HS-5 (cell line): ENCODE measurements at places on chromosomes 6 and 20.

DNA sequence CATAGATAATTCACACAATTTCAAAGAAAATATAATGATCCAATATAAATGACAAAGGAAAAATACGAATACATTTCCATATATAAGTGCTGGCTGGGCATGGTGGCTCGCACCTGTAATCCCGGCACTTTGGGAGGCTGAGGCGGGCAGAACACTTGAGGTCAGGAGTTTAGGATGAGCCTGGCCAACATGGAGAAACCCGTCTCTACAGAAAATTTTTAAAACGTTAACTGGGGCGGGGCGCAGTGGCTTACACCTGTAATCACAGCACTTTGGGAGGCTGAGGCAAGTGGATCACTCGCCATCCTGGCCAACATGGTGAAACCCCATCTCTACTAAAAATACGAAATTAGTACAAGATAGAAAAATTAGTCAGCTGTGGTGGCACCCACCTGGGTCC lies 14.9 kb upstream of the MAPK13 start:
- DNase-seq: no peak

DNA sequence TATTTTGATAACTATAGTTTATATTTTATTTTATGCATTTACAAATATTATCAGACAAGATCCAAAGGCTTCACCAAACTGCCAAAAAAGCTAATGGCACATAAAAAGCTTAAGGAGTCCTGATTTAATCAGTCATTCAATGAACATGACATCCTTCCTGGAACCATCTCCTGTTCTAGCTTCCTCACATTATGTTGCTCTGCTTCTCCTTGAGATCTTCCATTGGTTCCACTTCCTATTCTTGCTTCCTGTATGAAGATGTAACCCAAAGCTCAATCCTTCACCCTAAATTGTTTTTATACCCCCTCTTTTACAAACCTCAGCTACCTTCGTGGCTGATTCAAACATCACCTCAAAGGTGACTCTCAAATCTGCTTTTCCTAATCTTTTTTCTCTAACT lies 4.5 kb upstream of the BRD2 start:
- DNase-seq: no peak

- DNase-seq: no peak
Observed at GRCh38 chr20:57566803-57567459, 6.0 kb downstream of the PCK1 start.

DNA sequence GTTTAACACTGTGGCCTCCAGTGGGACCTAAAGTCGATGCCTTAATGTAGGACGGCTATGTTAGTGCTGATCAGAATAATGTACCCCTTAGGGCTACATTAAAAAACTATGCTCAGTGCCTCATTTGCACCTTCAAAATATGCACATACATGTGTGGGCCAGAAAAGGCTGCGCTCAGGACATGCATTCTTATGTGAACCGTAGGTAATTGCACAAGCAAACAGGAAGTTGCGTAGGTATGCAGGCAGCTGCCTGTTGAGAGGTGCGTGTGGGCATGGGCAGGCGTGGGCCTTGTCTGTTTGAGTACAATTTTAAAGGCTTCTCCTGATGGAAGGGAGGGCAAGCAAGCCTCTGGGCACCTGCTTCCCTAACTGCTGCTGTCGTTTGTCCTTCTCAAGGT lies 116.2 kb upstream of the JAG1 start:
- DNase-seq: no peak

DNA sequence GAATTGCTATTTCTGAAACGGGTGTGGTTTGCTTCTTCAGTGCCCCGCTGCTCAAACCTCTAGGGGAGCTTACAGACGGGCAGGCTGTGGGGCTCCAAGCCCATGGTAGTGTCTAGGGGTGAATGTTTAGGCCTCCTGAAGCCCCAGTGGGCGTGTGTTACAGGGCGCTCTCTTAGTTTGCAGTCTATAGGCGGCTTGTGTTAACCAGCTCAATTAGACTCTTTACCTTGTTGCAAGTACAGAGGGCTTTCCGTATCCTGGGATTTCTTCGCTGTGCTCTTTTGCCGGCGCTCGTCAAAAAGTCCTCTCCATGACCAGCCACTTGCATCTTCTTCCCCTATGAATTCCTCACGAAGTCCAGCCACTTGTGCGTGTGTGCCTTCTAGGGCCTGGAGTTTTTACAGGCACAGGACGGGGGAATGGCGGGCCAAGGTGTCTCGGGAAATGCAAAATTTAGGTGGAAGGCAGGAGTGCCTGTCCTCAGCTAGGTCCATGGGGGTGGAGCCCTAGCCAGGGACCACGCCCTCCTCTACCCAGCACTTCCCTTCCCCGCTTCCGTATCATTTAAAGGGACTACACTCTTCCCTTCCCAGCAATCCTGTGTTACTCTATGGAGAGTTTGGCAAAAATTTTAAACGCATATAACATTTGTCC lies 94.5 kb downstream of the HTR1B start:
- DNase-seq: peak; percentile 23

DNA sequence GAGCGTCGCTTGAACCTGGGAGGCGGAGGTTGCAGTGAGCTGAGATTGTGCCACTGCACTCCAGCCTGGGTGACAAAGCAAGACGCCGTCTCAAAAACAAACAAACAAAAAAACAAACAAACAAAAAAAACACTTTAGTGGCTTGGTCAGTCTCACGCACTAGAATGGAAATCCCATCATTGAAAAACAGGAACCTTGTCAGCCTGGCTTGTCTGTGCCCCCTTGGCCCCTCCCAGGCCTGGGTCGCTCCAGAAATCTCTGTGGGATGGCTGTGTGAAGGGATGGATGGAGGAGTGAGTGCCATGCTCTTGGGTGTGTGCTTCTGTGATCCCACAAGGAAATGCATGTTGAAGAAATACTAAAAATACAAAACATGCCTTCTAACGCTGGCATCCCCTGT lies 20.9 kb upstream of the NAA20 start:
- DNase-seq: no peak

DNA sequence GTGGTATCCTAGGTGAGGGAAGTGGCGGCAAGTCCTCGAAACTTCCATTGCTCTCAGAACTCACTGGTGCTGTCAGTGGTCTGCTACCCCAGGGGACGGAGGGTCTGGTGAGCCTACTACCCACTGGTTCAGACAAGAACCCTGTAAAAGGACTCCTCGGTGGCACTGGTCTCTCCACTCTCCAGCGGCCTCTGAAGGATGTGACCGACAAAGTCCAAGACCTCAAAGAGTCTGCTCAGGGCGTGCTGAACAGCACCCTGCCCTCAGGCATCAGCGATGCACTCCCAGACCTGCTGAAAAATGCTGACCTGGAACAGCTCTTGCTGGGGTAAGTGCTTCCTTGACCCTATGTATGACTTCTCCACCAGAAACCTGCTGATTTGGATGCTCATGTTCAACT lies 51.8 kb downstream of the CDK5RAP1 start:
- no peak for DNase-seq

DNA sequence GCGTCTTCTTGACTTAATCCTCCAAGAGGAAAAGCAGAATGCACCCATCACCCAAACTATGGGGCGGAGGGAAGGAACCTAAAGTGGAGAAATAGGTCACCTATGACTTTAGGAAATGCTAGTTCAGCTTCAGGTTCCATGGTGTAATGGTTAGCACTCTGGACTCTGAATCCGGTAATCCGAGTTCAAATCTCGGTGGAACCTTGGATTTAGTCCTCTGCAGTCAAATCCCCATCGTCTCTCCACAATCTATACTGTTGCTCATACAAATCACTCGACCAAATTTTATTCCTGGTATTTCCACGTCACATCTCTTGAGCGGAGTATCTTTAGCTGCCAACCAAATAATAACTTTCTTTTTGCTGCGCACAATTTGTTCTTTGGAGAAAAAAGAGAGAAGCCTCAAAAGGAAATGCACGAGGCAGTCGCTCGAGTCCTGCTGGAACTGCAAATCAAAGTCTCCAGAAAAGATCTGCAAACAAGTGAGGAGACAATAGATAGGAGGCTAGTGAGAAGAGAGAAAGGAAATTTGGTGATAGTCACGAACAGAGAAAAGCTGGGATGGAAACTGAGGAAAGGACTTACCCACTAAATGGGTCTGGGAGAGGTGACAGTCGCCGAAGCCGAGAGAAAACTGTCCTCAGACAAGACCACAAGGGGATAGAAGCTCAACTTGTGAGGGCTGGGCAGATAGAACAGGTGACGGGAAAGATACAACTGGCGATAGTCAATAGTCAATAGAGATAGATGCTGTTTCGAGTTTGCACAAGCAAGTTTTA lies 16.6 kb downstream of the POM121L2 start:
- peak; percentile 83 for DNase-seq
